ENCODE measurements at places on chromosomes 7 and 10.

DNA sequence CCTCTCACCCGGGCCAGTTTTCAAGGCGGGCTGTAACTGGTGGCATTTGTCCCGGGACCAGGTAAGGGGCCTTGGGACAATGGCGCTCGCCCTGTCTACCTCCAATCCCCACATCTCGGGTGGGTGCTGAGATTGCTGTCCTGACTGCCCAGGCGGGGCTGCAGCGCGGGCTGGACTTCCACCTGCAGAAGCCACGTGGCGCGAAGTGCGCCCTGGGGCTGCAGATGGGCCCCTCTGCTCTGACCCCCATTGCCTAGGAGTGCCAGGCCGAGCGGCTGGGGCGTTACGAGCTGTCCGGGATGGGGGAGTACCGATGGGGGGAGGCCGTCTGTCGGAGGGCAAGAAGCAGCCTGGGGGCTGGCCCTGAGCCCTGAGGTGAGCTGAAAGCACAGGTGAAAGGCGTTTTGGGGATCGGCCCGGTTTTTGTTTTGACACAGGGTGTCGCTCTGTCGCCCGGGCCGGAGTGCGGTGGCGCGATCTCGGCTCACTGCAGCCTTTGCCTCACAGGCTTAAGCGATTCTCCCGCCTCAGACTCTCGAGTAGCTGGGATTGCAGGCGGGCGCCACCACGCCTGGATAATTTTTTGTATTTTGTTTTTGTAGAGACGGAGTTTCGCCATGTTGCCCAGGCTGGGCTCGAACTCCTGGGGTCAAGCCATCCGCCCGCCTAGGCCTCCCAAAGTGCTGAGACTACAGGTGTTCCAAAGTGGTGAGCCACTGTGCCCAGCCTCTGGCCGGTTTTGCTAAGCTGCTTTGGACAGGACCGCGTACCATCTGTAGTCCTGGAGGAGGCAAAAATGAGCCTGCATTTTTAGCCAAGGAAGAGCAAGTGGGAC lies at the start of gene SFXN2:
Gene SFXN2 (plus strand): TSS at position 16 of the 835 bp plus-strand sequence. CDS start 12,001 bp downstream, outside the sequence.
- peak; percentile 23 for DNase-seq

- no peak for DNase-seq
These were observed 876.4 kb downstream of the CCSER2 start for GRCh38 chr10:85204814-85205213.

- no peak for DNase-seq
These were observed 2.1 kb downstream of the ANK3 start for GRCh38 chr10:60387531-60387930.

DNA sequence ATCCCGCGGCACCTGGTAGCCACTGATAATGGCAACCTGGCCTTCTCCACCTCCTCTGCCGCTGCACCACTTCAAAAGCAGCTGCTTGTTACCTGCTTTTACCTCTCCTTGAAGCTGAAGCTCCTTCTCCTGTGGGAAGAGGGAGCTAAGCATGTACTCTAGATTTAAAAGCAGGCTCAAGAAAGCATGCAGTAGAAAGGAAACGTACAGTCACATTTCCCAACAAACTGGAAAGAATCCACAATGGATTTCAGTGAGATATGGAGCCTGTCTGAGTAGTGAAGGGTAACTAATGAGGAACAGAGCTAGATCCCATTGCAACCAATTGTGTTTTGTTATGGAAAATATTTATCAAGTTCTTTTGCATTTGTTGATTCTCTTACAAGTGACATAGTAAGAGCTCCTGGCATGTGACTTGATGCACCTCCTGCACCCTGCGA lies 457.4 kb upstream of the GALNT17 start:
- no peak for DNase-seq

DNA sequence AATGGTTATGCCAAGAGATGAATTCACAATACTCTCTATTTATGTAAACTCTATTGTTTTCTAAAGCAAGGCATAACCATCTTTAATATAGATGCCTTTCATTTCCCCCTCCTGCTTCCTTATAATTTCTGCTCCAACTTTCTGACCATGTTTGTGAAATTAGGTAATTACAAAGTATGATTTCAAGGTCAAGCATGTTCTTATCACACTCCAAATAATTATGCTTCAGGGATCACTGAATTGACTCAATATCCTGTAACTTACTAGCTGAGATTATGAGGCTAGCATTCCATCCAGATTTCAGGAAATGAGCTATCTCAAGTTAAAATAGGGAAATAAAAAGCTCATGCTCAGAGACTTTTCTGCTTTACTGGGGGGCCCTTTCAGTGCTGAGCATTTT lies 655.9 kb upstream of the IGFBP3 start:
- no peak for DNase-seq

GRCh38 chr7:51354897-51355296 lies 38.3 kb upstream of the COBL start:
- DNase-seq, result no peak

DNA sequence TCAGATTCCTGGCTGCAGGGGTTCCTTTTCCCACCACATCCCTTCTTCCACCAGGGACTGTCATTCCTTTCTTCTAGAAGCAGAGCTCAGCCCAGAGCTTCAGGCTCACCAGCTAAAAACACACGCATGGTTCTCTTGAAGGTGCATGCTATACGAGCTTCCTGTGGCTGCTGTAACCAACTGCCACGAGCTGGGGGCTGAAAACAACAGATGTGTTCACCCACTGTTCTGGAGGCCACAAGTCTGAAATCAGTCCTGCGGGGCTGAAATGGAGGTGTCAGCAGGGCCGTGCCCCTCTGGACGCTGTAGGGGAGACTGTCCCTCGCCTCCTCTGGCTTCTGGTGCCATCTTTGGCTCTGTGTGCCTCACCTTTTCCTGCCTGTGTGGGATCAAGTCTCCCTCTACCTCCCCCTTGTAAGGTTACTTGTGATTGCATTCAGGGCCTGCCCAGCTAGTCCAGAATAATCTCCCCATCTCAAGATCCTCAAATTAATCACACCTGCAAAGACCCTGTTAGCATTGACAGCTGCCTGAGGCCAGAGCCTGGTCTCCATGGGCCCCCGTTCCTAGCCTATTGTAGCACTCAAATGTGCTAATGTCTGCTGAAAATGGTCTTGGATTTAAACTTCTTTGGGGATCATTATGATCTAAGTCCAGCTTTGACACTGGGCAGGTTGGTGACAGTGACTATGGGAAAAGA lies 13.7 kb downstream of the RAB19 start:
- DNase-seq, result no peak

DNA sequence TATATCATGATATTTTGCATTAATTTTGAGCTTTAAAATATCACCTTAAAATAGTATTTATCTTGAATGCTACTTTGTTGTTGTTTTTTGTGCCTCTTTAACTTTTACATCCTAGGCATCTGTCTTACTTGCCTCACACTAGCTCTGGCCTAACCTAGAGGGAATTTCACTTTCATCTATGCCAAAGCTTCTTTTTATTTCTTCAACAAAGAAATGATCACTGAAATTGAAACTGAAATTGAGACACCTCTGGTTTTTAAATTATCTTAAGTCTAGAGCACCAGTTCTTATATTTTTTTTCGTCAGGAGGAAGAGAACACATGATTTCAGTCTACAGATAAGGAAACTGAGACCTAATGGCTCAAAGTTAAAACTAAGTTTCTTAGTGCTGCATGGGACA lies 3.5 kb upstream of the SCIN start:
- no peak for DNase-seq

GRCh38 chr7:158549176-158549615 lies 38.4 kb downstream of the PTPRN2 start:
- DNase-seq, result no peak

- no peak for DNase-seq
These were observed 2.6 kb downstream of the PHYHIPL start for GRCh38 chr10:59179068-59179467.

GRCh38 chr10:113019692-113020474 lies 69.8 kb downstream of the TCF7L2 start:
- DNase-seq, result no peak

DNA sequence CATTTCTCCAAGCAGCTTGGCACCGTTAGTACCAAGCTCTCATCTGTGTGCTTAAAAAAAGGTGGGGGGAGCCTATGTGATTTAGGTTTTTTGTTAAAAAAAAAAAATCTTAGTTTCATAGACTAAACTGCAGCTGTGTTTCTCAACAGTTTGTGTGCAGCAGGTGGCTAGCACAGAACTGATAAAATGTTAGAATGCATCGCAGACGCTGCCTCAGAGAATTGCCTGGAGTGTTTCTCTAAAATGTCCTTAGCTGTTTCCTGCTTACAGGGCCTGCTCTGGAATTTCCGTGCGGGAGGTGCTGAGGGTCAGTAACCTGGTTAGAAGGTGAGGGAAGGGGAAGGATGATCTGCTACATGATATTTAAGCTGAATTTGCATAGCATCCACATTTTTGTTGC lies 268.9 kb downstream of the PLXDC2 start:
- DNase-seq, result no peak

DNA sequence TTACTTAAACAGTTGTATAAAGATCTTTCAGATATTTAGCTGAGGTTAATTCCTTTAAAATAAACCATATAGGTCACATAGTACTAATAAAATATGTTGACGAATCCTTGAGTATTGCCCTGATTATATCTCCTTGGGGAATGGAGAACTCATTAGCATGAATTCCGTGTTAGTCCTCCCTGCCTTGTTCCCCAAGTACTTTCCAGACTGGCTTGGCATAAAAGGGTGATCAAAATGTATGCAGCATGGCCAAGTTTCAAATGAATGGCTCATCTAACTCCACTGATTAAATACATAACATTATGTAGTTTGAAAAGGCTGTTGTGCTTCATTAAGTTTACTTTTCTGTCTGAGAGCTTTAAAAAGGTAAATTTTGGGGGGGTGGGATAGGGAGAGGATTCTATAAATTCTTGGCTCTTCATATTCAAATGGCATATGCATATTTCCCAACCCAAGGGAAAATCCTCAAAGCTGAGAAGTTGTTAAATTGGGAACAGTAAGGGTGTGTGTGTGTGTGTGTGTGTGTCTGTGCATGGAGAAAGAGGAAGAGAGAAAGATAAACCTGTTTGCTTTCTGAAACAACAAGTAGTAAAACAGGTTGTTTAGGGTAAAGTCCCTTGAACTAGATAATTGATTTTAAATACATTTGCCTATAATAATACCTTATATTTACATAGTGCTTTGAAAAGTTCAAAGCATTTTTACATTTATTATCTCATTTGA lies 4.8 kb upstream of the ADD3 start:
- no peak for DNase-seq
